SW480 (cell line): ENCODE measurements at places on chromosomes 13 and 19.

GRCh38 chr19:46441866-46442265 is 13.1 kb upstream of the PNMA8C start:
- DNase-seq, result no peak

- no peak for DNase-seq
Measured at GRCh38 chr19:54084410-54084809, 3.2 kb upstream of the TARM1 start.

GRCh38 chr19:13119627-13120026 is 1.6 kb downstream of the NACC1 start:
- no peak for DNase-seq

DNA sequence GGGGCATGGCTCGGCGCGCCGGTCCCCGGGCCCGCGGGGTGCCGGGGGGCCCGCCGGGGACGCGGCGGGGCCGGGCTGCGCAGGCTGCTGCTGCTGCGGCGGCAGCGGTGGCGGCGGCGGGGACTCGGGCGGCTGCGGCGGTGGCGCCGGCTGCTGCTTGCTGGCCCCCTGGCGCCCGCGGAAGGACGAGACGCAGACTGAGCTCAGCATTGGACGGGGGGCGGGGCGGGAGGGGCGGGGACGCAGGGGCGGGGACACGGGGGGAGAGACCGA is 368 bp downstream of the KCNC3 start:
- DNase-seq, result no peak

DNA sequence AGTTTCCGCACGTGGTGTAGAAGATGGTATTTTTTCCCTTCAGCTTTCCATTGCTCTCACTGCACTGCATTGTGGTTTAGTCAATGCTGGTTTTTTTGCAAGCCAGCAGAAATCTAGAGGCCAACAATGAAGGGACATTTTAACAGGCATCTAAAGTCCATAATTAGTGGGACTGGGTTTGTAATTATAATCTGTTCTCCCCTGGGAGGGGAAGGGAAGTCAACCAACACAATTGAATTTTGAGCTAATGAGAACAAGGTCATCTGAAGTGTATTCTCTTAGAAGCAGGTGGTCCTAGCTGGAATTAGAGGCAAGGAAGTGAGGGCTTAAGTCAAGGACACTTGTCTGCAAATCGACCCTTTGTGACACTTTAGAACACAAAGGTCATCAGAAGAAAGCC is 156.4 kb downstream of the MYO16 start:
- no peak for DNase-seq

- no peak for DNase-seq
Measured at GRCh38 chr13:35843272-35843671, 287.9 kb downstream of the DCLK1 start.

DNA sequence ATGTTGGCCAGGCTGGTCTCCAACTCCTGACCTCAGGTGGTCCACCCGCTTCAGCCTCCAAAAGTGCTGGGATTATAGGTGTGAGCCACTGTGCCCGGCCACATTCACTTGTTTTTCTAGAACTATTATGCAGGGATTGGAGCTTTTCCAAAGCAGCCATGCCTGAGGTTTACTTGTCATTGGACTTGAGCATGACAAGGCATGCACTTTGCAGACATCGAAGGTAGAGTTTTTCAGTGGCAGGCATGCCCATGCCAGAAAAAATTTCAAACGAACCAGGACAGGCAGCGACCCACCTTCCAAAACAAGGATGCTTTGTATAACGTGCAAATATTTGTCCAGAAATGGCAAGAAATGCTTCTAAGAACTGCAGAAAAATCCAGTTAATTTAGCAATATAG is 17.7 kb downstream of the PNMA8A start:
- no peak for DNase-seq
